ENCODE measurements at places on chromosomes 12 and 14. TPM values are rescaled to one million over a fixed set of nuclear protein-coding genes. Genes with fewer than 3 reads are reported as not detected.

DNA sequence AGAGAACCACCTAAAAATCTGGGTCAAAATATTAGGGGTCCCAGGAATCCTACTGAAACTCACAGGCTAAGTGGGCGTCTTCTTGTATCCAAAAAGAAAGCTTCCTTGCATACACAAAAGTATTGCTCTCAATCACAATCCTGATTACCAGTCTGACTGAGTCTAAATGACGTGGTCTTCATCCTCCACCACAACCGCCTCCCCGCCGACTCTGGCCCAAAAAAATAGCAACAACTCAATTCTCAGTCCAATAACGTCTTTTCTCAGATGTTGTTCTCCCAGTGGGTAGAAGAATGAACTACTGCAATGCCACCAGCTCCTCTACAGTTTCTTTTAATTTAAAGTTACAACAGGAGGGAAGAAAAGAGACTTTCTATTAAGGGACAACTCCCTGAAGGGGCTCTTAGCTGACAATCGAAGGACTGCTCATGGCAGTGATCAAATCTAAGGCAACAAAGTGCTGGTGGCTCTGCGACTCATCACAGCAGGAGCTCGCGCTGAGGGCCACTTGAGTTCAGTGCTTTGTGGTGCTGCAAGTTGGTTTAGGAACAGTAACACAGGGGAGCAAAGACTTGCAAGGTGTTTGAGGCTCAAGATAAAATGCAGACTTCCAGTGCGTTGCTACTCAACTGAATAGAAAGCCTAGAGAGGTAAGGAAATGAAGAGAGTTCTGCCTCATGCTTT lies 394.1 kb downstream of the BCAT1 start:
- no peak for DNase-seq

DNA sequence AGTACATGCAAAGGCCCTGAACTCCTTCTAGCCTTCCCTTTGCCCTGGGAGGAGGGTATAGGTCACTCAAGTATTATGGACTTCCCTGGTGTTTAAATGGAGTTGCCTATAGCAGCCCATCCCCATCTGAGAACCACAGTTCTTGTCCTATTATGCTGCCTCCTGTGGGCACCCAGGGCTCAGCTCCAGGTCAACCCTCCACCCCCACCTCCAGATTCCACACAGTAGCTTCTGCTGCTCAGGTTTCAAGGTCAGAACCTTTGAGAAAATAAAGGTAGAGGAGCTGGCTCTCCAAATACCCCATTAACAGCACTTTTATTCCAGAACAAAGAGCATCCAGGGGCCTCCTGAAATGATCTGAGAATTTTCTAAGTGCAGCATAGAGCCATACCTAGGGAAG lies 57.4 kb downstream of the ACTN1 start:
- no peak for DNase-seq

DNA sequence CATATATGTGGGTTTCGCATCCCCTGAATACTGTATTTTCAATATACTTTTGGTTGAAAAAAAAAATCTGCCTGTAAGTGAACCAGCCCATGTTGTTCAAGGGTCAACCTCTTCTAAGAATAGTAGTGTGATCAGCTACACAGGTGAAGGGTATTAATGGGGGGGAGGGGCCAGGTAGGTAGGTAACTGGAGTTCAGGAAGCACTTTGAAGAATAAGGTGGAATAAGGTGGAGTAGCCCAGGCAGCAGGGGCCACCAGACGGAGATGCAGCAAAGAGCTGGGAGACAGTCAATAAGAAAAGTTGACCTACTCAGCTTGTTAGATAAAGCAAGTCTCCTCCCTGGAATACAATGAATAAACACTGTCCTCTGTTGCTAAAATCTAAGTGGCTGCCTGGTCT lies 9.3 kb downstream of the LDHB start:
- no peak for DNase-seq

The ESRRB gene
- total RNA-seq = 0.13 TPM

DNA sequence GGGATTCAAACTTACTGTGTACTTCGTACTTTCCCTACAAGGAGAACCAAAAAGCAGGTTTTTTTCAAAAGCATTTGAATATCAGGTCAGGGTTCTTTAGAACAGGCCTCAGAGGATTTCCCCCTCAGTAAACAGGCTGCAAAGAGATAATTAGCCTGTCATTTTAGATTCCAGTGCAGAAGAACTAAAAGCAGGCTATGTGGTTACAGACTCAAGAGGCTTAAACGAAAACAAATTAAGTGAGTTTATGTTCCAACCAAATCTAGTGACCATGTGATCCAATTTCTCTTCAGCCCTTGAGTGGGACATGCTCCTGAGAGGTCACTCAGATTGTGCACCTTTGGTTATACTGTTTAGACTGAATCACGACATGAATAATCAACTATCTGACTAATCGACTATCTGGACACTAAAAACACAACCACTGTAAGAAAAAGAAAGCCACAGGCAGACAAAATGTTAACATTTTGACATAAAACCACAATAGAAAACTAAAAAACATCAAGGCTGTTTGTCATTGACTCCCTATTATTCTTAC lies 4.5 kb downstream of the TMED8 start:
- DNase-seq = no peak

DNA sequence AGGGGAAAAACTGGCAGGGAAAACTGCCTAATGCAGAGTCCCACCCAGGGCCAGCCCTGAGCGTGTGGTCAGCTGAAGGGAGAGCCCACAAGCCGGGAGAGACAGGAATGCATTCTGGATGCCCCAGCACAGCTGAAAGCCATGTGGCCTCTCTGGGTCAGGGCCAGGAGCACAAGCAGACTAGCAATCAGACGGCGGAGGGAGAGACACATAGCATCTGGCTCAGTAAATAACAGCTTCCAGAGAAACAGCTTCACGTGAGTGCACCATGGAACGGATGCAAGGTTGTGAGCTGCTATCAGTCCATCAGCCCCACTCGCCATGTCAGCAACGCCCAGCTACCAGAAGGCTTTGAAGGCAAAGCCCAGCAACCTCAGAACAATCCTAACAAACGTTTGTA lies 28.2 kb upstream of the TMEM106C start:
- no peak for DNase-seq

The TAS2R42 gene
- not detected for total RNA-seq

- DNase-seq = no peak
Observed at GRCh38 chr14:105034315-105035039, 13.6 kb upstream of the CDCA4 start.

The MYF6 gene
- total RNA-seq = not detected

- peak; percentile 88 for DNase-seq
Observed at GRCh38 chr12:45336331-45336730, 120.4 kb downstream of the ANO6 start.

DNA sequence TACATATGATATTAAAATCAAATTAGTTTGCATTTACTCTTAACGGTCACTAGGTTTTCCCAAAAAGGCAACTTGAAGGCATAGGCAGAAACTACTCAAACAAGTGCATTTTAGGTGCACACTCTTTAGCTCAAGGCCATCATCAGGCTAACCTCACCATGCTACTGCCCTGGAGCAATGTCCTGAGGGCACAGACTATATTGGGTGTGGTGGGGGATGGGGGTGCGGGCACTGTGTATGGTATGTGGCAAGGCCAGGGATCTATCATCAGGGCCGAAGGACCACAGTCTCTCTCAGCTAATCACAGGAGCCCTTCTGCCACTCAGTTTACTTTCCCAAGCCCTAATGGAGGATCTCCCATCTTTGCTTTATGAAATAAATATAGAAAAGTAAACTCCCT lies 51.9 kb downstream of the SH2B3 start:
- DNase-seq = no peak

GRCh38 chr12:48627556-48627955 lies 54.5 kb downstream of the KANSL2 start:
- DNase-seq = no peak

DNA sequence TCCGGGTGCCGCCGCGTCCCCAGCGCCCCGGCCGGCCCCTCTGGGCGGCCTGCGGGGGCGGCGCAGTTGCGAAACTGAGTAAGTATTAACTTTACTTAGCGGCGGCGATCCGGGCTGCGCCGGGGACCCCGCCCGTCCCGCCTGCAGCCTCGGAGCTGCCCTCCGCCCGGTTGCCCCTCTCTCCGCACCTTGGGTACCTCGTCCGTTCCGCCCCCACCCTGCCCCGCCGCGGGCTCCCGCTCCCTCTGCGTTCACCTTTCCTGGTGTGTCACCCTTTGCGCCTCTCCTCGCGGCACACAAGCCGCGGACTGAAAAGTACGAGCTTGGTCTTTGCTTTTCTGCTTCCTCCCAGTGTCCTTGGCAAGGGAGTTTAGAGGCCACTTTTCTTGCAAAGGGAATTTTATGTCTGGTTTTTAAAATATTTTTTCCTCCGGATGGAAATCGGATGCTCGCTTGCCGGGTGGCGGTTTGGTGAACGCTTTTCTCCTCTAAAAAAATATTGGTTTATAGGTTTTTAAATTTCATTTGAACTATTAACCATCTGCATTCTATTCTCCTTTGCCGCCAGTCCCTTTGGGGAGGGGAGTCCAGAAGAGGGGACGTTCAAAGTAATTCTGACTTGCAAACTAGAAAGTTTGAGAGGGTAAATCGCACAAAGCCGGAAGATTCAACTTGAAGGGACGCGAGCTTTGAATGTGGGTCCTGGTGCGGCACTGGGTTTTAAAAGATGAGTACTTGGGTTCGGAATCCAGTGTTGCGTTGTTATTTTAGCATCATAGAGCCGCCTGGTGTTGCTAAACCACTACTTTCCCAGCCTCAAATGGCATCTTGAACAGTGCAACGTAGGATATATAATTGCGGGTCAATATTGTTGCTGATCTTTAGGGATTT lies 834 bp downstream of the RASSF8 start:
- peak; percentile 73 for DNase-seq

DNA sequence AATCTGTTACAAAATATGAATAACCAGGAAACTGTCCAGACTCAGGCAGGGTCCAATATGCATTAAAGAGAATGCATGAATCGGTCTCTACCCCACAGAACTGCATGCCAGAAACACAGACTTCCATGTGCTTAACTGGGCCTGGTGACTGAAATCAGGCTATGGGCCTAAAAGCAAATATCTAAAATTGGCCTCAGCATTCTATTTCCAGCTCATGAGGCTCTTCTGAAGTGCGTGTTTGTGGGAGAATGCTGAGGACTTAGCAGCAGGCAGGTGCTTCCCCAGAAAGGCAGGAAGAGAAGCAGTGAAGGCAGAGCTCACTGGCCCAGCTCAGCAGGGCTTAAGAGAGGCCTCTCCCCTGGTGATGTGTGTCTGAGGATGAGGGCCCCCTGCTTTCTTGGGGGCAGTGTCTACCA lies 48.5 kb downstream of the ADGRD1 start:
- DNase-seq = no peak

GRCh38 chr12:26658991-26659390 lies 174.0 kb downstream of the ITPR2 start:
- no peak for DNase-seq

The TAS2R20 gene
- 1.7 TPM for total RNA-seq

- DNase-seq = no peak
Observed at GRCh38 chr14:75013290-75013689, 10.6 kb downstream of the EIF2B2 start.

DNA sequence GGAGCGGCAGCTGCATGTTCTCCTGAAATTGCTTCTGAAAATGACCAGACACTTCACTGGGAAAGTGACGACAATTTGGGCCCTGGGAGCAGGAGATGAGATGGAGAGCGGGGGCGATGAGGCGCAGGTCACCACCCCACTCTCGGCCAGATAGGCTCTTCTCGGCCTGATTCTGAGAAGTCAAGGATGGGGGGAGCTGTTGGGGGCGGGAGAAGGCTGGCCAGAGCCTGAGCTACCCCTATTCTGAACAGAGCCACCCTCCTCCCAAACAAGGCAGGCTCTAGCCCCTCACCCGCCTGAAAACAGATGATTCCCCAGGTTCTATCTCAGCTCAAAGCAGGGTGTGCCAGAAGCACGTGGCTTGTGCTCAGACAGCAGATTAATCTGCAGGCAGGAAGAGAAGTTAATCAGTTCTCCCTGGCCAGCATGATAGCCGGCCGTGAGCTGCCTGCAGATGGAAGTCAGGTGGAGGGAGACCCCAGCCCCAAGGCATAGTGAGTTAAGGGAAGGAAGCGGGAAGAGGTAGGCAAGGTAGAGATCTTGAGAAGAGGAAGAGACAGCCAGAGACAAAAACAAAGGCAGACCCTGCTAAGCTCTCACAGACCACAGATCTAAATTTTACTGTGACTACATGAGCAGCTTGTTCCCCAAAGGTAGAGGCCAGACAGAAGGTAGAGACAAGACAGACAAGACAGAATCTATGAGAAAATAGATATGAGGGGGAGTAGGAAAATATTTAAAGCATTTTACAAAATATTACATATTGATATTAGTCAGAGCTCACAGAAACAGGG lies 10.9 kb upstream of the TAC3 start:
- no peak for DNase-seq

The OR4E2 gene
- total RNA-seq = not detected

- DNase-seq = no peak
Observed at GRCh38 chr14:75987201-75987970, 1.8 kb downstream of the IFT43 start.

The DIO3 gene
- total RNA-seq = not detected

GRCh38 chr12:80373666-80374065 lies 70.4 kb upstream of the PTPRQ start:
- no peak for DNase-seq

GRCh38 chr14:101634850-101635748 lies 73.8 kb downstream of the DIO3 start:
- DNase-seq = no peak

The KRT3 gene
- not detected for total RNA-seq

DNA sequence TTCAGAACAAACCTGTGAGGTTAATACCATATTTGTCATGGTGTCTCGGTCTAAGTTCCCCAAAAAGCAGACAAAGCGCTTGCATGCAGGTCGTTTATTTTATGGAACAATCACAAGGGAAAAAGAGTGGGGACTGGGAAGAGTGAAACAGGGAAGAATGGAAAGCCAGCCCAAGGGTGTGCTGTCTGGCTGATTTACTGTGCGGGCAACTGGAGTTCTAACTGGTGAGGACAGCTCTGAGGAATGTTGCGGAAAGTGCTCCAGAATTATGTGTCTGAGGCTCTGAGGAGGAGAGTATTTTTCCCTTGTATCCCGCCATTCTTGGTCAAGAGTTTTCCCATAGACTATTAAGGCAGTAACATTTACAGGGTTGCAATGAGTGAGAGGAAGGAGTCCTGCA lies 465.4 kb downstream of the RMST start:
- DNase-seq = no peak

DNA sequence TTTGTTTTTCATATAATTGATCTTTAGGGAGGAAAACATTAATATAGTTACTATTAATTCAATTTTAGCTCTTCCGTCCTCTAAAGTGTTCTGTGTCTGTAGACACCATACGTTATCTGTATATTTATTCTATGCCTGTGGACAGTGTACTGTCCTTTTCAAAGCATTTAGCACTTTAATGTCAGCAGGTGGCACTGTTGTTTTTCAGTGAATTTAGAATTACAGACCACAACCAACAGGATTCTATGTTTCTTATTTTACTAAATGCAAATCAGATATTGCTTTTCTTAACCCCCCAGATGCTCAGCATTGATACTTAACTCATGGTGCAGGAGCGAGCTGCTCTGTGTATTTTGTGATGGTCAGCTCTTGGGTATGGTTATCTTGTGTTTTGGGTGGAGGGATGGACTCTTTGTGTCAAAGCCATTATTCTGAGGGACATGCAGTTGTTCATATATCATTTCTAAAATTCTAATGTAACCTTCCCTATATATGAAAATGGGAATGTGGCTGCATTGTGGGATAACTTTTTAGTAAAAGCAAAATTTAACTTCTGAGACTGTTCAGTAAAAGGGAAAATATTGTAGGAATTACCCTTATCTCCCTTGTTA lies 65.2 kb downstream of the PAPOLA start:
- no peak for DNase-seq

The CLEC2B gene
- total RNA-seq = 0.17 TPM

The CTSG gene
- not detected for total RNA-seq

Data from mammary epithelial cell (primary cell).